ENCODE measurements at places on chromosomes 12 and 14.

DNA sequence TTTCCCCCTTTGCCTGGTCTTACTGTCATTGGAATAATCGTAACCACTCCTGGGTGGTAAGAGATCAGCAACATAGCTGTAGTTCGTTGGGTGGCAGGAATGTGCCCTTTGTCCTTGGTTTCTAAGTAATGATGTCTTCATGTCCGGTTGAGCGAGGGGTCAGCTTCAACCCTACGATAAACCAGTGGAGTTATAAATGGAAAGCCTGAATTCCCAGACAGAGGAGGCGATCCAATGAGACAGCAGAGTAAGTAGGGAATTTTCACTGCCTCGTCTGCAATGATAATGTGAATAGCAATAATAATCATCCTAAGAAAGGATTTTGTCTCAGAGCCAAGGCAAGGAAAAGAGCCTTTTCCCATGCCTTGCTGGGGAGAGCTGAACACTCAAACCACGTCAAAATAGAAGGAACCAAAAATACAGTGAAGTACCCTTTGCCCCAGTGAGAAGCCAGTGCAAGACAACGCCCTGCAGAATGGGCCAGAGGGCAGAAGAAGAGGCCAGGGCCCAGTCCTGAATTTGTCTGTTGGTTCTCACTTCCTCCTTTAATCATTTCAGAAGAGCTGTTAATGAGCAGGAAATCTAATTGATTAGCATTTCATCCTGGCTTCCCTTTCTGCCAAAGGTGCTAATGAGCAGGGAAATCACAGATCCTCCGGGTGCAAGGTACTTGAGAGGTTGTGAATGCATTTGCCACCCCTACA lies 330.7 kb downstream of the CACNA1C start:
- no peak for DNase-seq

DNA sequence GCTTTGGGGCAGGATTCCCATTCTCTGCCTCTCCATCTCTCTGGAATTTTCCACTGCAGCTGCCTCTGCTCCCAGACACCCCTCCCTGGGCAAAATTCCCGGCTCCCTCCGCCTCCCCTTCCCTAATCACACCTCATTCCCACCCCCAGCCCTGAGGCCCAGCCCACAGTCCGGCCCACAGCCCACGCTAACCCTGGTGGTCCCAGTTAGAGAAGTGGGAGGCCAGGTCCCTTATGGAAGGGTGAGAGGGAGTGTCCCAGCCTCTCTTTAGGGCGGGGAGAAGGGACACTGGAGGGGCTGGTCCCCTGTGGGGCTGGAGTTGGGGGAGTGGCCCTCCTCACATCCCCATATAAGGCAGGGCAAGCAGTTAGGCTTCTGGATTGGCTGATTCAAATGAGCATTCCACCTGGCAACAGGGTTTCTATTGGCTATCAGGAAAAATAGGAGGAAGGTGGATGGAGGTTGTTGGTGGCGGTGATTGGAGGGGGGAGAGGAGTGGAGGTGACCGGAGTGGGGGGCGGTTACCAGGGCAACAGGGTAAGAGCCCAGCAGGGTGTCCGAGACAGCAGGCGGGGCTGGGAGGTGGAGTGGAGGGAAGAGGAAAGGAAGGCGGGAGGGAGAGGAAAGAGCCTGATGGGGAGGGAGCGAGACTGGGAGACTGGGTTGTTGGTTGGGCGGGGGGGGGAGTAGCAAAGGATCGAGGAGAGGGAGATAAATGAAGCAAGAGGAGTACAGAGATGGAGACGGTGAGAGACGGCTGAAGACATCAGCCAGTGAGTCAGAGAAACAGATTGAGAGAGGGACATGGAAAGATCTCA lies 1.9 kb upstream of the PTMS start:
- DNase-seq: peak; percentile 96

DNA sequence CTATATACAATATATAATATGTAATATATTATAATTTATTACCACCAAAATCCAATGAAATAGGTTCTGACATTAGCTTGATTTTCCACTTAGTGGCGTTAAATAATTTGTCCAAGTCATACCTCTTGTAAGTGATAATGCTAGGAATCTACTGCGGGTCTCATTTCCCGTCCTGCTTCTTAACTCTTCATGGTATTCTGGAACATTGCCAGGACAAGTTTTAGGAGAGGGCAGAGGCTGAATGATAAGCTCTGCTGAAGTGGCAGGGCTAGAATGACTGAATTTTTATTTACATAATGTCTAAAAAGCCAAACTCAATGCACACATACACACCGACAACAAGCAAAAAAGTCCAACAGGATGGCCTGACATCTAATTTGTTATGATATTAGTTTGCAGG lies 70.4 kb upstream of the PTPRQ start:
- no peak for DNase-seq

GRCh38 chr12:16949871-16950667 lies 344.1 kb upstream of the LMO3 start:
- DNase-seq: no peak

DNA sequence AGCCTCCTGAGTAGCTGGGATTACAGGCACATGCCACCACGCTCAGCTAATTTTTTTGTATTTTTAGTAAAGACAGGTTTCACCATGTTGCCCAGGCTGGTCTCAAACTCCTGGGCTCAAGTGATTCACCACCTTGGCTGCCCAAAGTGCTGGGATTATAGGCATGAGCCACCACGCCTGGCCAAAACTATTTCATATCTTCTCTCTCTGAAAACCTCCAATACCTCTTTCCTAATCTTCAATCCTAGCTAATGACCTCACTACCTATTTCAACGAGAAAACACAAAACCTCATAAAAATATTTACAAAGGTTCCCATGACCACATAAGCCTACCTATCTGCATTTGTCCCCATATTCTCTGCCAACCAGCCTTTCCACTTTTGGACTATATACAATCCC lies 32.3 kb upstream of the ANKS1B start:
- no peak for DNase-seq

DNA sequence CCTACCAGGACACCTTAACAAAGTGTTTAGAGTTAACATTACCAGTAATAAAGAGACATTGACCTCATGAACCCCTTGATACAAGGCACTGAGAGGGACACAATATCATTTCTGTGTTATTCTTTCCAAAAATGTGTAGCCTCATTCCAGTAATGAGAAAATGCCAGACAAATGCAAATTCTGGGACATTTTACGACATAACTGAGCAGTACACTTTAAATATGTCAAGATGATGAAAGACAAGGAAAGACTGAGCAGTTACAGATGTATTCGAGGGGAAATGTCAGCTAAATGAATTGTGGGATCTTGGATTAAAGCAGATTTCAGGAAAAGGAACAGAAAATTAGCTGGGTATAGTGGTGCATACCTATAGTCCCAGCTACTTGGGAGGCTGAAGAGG lies 255.6 kb downstream of the ERC1 start:
- no peak for DNase-seq

- peak; percentile 49 for DNase-seq
These were observed 18.3 kb downstream of the NOC4L start for GRCh38 chr12:132162508-132163031.

- DNase-seq: no peak
These were observed 15.4 kb upstream of the PIWIL1 start for GRCh38 chr12:130322263-130322662.

- no peak for DNase-seq
These were observed 23.5 kb upstream of the BDKRB1 start for GRCh38 chr14:96232506-96232905.

GRCh38 chr14:52272375-52272774 lies 4.9 kb downstream of the PTGDR start:
- DNase-seq: no peak

DNA sequence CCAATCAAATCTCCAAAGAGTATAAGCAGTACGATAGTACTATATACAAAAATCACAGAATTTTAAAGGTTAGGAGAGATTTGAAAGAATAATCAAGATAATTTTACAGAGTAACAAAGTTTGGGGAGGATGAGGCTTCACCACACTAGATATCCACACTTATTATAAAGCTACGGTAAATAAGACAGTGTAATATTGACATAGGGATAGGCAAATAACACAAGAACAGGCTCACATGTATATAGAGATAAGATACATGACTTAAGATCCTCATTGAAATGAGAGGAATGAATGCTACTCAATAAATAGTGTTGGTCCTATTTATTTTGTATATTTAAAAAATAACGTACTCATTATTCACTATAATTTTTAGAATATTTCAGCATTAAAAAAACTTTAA lies 26.2 kb downstream of the NUMB start:
- DNase-seq: no peak

- DNase-seq: no peak
These were observed 53.8 kb upstream of the USP44 start for GRCh38 chr12:95605087-95605486.

GRCh38 chr12:20089077-20089476 lies 279.3 kb upstream of the PDE3A start:
- no peak for DNase-seq

DNA sequence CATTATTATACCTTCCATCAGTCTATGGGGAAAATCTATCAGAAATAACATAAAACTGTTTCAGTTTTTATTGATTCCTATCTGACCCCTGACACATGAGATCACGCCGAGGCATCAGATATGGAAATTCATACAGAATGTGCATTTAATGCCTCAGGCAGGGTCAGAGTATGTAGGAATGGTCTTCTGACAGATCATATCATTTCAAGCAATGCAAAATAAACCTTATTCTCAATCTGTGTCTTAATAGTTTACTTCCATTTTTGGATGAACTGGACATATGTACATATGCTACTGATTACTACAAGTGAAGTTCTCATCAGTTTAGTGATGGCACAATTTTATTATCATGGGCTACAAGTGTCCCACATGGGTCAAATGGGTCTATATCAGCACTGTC lies 150.0 kb downstream of the ANKS1B start:
- DNase-seq: no peak

GRCh38 chr12:108752387-108752786 lies 21.1 kb upstream of the CORO1C start:
- DNase-seq: no peak

- no peak for DNase-seq
These were observed 13.1 kb upstream of the PPP4R4 start for GRCh38 chr14:94161058-94161457.
